ENCODE measurements at places on chromosomes 16 and 17. TPM values are rescaled to one million over a fixed set of nuclear protein-coding genes. Genes with fewer than 3 reads are reported as not detected.

Gene GAN
- total RNA-seq: 6.5 TPM

Gene UBALD2
- 1.6 TPM for total RNA-seq

Gene DPEP3
- total RNA-seq: not detected

Gene TAC4
- total RNA-seq: not detected

Gene CSH2
- not detected for total RNA-seq

Gene KRT12
- total RNA-seq: not detected

Gene GPT2
- 7.0 TPM for total RNA-seq

Gene HSD17B2
- total RNA-seq: 0.35 TPM

Gene ZG16B
- total RNA-seq: 2.1 TPM

Gene TEX19
- not detected for total RNA-seq

Gene TBX6
- total RNA-seq: 0.12 TPM

Gene OR4D1
- not detected for total RNA-seq

Gene KRT23
- not detected for total RNA-seq

All from smooth muscle cell of the coronary artery (primary cell).